ENCODE measurements at places on chromosomes 5 and 9.

GRCh38 chr9:33718987-33719386, 76.4 kb upstream of the PRSS3 start:
- DNase-seq, result peak; percentile 71

GRCh38 chr9:2008372-2008771, 6.8 kb upstream of the SMARCA2 start:
- no peak for DNase-seq

DNA sequence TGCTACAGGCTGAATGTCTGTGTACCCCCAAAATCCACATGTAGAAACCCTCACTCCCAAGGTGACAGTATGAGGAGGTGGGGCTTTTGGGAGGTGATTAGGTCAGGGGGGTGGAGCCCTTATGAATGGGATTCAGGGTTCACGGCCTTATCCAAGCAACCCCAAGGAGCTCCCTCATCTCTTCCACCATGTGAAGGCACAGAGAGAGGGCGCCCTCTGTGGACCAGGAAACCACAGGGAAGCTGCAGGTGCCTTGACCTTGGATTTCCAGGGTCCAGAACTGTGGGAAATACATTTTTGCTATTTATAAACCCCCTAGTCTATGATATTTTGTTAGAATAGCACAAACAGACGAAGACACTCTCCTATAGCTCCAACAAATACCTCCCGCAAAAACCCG, 53.6 kb upstream of the IRX2 start:
- DNase-seq, result no peak

- peak; percentile 34 for DNase-seq
Measured at GRCh38 chr9:136686794-136687711, at the start of gene AGPAT2. TSS of gene AGPAT2 (minus strand) at chr9:136687457. CDS start at chr9:136687357, 100 bp downstream.

- DNase-seq, result no peak
Measured at GRCh38 chr9:131679261-131680020, 60.4 kb downstream of the RAPGEF1 start.

DNA sequence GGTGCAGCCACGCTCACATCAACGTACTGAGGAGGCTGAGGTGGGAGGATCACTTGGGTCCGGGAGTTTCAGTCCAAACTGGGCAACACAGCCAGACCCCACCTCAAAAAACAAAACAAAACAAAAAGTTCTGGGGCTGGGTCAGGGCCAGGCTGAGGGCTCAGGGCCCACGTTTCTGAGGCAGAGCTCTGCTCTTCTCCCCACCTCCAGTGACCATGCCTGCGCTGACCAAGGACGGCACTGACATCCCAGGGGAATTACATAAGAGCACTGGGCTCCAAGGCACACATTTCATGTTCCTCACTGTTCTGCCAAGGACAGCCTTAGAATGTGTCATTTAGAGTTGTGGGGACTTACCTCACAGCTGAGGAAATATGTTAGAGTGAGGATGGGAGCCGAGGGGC, 40.4 kb upstream of the TESK1 start:
- DNase-seq, result no peak

DNA sequence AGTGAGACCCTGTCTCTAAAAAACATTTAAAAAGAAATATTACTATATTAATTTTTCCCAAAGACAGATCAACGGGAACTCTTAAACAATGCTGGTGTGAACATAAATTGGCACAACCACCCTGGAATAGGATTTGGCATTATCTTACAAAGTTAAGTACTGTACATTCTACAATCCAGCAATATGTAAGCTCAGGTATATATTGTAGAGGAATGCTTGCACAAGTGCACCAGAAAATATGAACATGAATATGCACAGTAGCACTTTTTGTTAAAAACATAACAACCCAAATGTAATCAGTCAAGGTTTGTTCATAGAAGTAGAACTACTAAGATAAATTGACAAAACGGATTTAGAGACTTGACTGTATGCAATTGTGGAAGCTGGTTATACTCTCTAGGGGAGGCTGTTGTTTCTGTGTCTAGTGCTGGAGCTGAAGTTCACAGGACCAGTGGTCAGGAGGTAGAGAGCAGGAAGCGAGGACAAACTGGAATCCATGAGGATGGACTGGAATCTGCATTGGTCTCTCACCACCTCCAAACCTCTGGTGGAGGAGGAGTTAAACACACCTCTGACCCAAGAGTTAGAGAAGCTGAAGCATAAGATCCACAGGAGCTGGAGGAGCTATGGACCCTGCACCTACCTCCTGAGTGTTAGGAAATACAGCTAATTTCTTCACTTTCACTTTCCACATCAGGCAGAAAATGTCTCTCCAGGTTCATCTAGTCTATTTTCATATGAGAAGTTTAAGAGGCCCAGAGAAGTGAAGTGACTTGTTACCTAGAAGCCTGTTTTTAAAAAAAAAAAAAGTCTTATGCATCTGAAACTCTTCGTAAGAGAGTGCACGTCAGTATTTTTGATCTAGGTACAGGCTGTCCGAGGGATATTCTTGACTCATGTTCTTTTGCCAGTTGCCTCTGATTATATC, 20.3 kb upstream of the RIC1 start:
- DNase-seq, result no peak

DNA sequence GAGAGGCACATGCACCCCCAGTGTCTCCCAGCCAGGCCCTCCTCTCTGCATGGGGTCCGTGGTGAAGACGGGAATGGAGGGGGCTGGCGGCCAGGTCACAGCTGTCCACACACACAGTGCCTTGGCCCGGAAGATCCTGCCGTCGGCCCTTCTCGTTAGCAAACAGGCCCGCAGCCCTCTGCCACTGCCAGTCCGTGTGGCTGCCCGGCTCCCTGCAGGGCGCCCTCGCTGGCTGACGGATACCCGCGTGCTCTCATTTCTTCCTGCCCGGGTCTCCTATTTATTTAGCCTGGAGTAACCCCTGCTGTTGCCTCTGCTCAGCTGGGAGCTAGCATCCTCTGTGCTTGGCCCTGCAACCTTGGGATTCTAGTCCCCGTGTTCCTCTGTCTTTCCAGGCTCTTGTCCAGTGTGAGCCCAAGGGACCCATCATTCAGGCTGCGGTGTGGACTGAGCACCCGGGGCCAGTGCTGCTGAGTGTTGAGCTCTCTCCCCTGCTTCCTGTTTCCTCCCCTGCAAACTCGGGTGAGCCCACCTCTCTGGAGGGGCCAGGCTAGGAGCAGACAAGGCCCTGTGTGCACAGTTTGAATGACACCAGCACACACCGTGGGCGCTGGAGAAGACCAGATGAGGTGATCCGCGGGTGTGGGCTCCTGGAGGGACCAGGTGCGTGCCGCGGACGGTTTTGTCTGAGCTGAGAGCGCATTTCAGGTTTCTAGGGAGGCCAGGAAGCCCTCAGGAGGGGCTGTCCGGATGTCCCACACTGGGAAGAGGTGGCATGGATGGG, 14.6 kb upstream of the RNU6ATAC start:
- DNase-seq, result no peak

GRCh38 chr5:124056991-124057723, 545.2 kb downstream of the CSNK1G3 start:
- peak; percentile 94 for DNase-seq

GRCh38 chr5:64700765-64701164, 10.5 kb downstream of the SHISAL2B start:
- no peak for DNase-seq

GRCh38 chr5:88021141-88021540, 247.5 kb downstream of the TMEM161B start:
- no peak for DNase-seq

DNA sequence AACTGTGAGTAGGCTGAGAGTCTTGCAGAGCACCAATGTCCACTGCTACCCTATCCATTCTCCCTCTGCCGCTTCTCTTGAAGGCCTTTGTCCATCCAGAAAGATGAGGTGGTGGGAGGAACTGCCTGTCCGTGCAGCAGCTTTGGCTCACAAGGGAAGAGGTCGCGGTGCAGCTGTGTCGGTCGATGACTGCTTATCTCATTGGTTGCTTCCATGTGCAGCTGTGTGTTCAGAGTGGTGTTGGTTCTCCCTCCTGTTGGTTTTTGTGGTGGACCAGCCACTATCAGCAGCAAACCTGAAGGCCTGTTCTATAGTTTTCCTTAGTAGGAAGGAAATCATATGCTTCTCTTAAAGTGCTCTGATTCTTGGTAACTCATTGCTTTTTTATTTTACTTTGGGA, 40.7 kb downstream of the SPTAN1 start:
- DNase-seq, result no peak

DNA sequence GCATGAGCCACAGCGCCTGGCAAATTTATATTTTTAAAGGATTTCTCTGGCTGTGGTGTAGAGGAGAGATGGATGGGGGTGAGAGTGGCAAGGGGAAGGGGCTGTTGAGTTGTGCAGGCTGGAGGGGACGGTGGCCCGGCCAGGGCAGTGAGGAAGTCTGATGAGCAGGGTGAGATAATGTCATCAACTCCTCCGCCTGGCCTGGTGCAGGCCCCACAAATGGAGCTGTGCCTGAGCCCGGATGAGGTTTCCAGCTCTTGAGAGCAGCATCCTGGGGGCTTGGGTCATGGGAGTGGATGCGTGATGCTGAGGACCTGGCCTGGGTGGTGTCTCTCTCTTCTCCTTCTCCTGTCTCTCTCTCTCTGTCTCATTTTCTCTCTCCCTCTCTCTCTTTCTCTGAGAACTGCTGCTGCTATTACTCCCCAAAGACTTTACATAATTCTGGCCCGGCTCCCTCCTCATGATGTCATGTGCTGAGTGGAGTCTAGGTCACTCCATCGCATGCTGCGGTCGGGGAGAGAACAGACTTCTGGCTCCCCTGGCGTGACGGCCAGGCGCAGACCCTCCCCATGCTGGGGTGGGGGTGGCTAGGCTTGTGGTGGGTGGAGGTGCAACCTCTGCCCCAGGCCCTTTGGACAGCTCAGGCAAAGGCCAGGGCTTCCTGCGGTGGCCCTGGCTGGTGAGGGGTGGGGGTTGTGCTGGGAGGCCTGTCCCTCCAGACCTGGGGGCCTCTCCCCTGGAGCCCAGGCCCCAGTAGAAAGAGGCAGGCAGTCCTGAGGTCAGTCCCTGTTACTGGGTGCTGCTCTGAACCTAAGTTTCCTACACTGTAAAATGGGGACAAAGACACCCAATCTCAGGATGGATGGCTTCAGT, 26.4 kb downstream of the FGF18 start:
- DNase-seq, result no peak

- no peak for DNase-seq
Measured at GRCh38 chr9:97364769-97365490, 47.0 kb upstream of the TDRD7 start.

DNA sequence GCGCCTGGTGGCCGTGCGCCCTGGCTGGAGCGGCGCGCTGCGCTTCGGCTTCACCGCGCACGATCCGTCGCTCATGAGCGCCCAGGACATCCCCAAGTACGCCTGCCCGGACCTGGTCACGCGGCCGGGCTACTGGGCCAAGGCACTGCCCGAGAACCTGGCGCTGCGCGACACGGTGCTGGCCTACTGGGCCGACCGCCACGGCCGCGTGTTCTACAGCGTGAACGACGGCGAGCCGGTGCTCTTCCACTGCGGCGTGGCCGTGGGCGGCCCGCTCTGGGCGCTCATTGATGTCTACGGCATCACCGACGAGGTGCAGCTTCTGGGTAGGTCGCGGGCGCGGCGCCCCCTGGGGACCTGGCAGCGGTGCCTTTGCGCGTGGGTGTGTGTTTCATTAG, 28.9 kb downstream of the NEURL1B start:
- DNase-seq, result no peak

- no peak for DNase-seq
Measured at GRCh38 chr5:113053511-113053995, 77.0 kb downstream of the DCP2 start.

GRCh38 chr9:113585085-113585442, 121.5 kb downstream of the RGS3 start:
- DNase-seq, result no peak

GRCh38 chr9:110199643-110200042, 8.3 kb downstream of the C9orf152 start:
- DNase-seq, result no peak

DNA sequence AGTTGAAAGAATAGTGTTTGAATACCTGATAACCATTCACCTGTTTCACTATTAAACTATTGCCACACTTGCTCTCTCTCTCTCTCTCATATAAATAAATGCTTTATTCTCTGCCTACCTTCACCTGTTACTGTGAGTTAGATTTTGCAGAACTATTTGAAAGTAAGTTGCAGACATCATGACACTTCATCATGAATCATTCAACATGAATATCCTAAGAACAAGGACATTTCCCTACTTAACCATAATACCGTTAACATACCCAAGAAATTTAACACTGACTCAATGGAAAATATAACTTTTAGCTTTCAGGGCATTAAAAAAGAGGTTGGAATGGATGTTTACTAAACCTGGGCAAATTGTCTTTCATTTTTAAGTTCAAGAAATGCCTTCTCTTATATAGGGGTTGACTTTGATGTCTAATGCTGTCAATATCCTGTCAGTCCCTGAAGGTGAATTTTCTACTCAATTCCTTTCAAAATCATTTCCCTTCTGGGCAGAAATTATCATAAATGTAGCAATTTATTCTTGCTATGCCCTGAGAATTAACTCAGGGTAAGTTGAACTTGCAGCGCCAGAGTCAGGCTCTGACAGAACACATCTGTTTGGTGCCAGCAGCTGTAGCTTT, 582.6 kb upstream of the TLE4 start:
- no peak for DNase-seq

- DNase-seq, result no peak
Measured at GRCh38 chr5:101605700-101606099, 690.4 kb downstream of the SLCO4C1 start.

DNA sequence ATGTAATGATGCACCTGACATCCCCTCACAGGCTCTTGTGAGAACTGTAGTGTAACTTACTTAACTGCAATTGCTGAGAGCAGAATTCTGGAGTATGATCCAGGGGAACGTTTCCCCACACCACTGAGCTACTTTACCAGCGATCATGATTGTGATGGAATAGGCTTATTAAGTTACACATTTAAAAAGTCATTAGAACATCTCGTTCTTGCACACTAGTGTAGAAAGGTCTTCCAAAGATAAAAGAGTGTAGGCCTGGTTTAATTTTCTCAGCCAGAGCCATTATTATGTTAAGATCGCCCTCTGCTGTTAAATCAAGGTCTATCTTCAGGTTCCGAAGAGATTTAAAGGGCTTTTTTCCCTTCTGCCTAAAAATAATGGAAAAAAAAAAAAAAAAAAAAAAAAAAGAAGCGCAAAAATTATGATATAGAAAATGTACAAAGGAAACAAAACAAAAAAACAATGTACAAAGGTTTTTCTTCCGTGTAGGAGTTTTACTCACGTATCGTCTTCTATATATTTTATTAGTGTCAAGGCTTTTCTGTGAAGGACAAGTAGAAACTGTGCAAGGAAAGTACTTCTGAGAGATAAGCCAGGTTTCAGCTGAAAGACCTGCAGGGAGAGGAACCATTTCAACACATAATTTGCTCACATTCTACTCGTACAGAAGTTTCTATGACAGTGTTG, 18.6 kb upstream of the MOB3B start:
- DNase-seq, result peak; percentile 45

- DNase-seq, result no peak
Measured at GRCh38 chr5:64971513-64971912, 202.8 kb downstream of the CWC27 start.

- DNase-seq, result no peak
Measured at GRCh38 chr9:125470767-125471580, 209.3 kb downstream of the GAPVD1 start.

DNA sequence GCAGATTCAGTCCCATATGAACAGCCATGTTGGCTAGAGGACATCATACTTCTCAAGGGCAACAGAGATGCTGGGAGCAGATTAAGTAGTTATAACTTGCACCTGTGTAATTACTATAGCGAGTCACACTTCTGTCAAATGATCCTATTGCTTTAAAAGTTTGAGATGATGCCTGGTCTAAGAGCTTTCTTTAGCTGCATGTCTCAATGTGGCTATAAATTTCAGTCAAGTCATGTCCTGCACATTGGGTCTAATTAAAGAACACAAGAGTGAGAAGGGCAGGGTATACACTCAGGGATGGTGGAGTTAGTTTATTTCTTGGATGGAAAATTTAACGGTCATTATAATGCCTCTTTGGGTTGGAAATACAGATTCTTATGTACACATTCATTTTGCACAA, 557.3 kb downstream of the RAB3C start:
- no peak for DNase-seq

- no peak for DNase-seq
Measured at GRCh38 chr9:38214432-38214831, 145.4 kb upstream of the SHB start.

Data from NCI-H2081 (cell line).